RKO (cell line): ENCODE measurements at places on chromosomes 13 and 19.

DNA sequence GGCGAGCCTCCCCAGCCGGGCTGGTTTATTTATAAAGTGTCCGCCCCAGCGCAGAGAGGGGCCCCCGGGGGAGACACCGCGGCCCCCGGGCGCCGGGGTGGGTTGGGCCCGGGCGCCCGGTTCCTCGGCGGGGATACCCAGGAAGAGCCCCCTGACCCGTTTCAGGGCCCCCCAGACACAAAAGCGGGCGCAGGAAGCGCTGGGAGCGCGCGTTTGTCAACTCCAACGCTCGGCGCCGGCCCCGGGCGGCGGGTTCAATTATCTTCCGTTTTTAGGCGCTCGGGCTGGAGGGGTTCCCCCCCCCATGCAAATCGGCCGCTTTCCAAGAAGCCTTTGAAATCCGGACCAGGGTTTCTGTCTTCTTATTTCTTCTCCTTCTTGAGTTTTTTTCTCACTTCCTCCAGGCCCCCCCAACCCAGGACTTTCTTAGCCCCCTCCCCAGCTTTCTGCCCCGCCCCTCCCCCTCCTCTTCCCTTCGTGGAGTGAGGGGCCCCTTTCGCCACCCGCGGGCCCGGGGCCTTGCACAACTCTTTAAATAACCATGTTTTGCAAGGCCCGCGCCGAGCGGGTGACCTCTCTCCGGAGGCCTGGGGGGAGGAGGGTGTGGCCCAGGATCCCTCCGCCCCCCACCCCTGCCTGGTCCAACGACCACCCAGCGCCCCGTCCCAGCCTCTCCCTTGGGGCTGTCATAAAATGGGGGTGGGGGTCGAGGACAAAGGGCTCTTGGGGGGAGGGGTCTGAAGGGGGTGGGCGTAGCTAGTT, 935 bp downstream of the ARID3A start:
- peak; percentile 56 for DNase-seq

DNA sequence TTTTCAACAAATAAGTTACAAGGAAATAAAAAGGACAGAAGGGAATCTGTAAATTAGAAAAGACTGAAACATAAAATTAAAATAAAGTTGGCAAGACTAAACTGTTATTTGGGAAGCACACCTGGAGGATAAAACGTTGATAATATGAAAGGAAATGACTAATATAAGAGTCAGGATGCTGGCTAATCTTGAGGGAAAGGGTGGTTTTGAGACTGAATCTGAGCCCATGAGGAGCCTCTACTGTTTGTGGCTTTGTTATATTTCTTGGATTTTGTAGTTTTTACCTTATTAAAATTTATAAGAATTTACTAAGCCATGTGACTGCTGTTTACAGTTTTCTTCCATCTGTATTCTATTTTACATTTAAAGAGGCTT, 718.0 kb upstream of the SPRY2 start:
- peak; percentile 78 for DNase-seq

GRCh38 chr13:108315273-108315672, 45.8 kb downstream of the TNFSF13B start:
- no peak for DNase-seq

DNA sequence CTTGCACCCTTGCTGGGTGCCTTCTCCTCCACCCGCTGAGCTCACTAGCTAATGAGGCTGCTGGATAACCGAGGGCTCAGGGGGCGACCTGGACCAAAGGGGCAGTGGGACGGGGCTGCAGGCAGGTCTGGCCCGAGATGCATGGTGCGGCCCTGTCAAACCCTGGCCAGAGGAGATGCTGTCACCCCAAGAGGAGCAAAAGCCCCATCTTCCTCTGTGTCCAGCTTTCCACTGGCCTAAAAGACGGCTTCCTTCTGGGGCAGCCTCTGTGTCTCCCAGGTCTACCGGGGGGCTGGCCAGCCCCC, 261.8 kb downstream of the TBC1D4 start:
- no peak for DNase-seq

DNA sequence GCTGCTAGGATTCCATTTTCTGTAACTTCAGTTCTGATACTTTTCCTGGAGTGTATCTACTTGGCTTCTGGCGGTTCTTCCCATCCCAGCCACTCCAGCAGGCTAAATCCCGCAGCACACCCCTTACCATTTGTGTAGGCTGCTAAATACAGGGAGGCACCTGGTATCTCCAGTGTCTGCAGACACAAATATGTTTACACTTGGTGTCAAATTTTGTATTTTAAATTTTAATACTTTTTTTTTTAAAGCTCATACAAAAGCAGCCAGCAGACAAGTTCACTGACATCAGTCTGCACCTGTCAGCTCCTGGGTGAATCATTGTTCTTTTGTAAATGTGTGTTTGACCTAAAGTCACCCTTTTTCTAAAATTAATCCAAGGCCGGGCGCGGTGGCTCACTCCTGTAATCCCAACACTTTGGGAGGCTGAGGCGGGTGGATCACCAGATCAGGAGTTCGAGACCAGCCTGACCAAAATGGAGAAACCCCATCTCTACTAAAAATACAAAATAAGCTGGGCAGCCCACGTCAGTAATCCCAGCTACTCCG, 3.4 kb upstream of the ZSCAN4 start:
- no peak for DNase-seq

DNA sequence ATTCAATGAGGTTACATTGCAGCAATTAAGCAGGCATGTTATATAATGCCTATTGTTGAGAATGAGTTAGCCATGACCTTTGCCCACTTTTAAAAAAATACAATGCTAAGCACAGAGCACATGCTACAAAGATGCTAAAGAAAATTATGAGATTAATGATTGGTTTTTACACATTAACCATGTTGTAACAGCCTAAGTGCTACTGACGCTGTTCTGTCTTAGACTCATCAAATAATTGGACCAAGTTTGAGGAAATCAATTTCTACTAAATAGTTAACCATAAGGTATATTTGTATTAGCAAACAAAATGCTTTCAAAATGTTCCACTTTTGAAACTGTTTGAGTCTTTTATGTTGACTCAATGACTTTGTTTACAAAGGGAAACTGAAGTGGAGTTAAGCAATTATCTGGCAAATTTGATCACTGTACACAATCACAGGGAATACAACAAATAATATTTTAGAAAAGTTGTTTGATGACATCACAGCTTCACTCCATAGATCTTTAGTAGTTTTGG, 14.3 kb downstream of the MIR17HG start:
- DNase-seq = no peak

DNA sequence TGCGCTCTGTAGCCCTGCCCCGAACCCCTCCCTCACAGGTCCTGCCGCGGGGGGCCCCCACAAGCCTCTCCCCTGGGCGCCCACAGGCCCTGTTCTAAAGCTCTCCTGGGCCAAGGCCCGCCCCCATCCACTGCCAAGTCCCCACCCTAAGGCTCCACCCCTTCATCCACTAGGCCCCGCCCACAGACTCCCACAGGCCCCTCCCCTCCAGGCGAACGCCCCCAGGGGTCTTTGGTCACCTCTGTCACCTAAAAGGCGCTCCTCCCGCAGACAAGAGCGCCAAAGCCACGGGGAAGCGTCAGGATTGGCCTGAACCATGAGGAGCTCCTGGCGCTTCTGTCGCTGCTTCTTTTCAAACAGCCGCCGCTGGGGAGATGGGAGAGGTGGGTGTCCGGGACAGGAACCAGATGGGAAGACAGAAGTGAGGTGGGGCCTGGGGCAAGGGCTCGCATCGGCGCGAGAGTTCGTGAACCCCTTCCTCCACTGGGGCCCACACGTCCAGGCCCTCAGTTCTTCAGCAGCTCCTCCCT, 2.3 kb downstream of the TULP2 start:
- no peak for DNase-seq

DNA sequence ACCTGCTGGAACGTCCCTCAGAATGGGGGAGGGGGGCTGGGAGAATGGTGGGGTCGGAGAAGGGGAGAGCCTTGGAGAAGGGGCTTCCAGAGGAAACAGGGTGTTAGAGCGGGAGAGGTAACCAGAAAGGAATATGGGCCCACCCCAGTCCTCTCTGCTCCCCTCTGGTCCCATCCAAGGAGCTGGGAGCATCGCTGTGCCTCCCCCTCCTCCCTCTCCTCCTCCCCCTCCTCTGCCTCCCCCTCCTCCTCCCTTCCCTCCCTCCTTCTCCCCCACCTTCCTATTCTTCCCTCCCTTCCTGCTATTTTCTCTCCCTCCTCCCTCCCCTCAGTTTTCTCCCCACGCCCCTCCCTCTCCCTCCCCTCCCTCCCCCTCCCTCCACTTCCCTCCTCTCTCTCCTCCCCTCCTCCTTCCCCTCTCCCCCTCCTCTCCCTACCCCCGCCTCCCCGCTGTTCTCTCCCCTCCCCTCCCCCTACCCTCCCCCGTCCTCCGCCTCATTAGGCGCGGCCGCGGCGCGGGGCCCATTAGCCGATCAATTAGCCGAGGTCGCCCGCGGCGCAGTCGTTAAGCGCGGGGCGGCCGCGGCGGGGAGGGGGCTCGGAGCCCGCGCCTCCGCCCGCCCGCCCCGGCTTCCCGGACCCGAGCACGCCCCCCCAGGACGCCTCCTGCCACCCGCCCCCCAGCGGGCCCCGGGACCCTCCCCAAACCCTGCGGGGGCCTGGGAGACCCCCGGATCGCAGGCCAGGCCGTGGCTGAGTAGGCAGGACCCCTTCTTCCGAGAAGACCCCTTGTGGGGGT, 15.4 kb downstream of the TLE5 start:
- no peak for DNase-seq

- DNase-seq = no peak
Observed at GRCh38 chr13:80276371-80277289, 64.3 kb downstream of the SPRY2 start.

DNA sequence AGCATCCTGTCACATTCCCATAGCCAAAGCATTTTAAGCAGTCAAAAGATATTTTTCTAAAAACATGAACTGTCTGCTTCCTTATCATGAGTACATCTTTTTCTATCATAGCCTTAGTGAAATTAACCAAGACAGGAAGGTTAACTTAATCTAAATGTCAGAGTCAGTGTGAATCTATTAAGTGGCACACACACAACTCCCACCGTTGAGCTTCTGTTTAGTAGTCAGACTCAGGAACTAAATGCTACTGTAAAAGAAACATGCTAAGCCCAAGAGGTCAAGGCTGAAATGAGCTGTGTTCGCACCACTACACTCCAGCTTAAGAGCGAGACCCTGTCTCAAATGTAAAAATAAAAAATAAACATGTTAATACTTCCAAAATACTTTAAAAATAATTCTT, 7.7 kb upstream of the POU4F1 start:
- no peak for DNase-seq

GRCh38 chr19:14159059-14159458, 22.7 kb upstream of the ASF1B start:
- DNase-seq = no peak

DNA sequence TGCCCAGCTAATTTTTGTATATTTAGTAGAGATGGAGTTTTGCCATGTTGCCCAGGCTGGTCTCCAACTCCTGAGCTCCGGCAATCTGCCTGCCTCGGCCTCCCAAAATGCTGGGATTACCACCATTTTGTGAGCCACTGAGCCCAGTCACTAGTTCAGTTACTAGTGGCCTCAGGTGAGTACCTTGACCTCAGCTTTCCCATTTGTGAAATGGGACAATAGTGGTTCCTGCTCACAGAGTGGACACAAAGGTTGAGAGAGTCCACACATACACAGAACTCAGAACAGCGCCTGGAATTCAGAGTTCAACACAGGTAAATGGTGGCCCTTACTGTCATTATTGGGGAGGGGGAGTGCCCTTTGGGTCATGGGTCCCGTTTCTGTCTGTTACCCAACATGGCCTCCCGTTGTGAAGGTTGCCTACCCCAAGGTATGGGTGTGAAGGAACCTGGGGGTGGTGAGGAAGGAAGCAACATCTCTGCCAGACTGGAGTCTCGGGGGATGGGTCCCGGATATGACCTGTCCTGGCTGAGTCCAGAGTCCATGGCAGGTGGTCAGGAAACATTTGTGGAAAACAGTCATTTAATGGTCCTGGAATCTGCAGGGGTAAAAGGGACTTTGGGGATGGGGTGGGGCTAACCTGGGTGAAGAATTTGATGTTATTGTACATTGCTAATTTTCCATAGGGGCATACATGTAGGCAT, 11.7 kb upstream of the IRGC start:
- no peak for DNase-seq

- DNase-seq = no peak
Observed at GRCh38 chr19:50024719-50025021, 502 bp downstream of the VRK3 start.

DNA sequence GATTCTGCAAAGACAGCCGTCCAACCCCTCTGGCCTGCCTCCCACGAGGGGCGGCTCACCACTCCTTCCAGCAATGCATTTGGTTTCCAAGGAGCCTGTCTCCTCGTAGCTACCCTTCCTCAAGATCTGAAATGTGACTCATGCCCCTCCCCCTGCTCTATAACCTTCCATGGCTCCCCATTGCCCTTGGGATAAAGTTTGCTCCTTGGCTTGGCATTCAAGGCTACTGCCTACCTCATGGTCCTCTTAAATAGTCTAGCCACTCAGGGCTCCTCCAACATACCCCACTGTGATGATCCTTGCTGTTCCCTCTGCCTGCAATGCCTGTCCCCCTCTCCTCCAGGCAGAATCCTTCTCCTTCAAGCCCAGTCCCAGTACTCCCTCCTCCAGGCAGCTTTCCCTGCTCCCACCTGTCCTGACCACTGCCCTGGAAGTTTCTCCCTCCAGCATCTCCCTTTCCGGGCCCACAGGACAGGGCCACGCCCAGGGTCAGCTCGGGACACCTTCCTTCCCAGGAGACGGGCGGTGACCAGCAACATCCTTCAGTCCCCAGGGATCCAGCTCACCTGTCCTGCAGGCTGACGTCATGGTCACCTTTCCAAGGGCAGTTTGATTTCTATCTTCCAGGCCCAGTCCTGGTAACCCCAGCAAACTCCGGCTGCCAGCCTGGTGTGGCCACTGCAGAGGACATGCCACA, 19.2 kb upstream of the SEMA6B start:
- DNase-seq = no peak

GRCh38 chr19:9354651-9355050, 8.2 kb upstream of the ZNF177 start:
- DNase-seq = no peak

GRCh38 chr19:3656073-3656746, 29.6 kb upstream of the CACTIN start:
- no peak for DNase-seq

DNA sequence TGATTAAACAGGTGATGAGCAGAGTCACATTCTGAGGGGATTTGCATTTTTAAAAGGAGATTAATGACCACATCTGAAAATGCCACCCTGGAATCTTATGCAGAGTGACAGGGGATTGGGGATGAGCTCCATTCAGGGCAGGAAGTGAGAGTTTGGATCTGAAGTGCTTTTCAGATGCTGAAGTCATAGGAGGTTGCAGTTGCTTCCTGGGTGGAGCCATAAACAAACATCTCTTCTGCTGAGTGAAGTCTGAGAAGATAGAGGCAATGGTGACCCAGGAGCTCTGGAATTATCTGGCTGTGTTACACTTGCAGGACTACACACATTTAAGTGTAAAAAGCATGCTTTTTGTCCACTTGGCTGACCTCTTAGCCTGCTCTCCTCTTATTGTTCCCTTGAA, 51.4 kb upstream of the PSG8 start:
- no peak for DNase-seq

- peak; percentile 60 for DNase-seq
Observed at GRCh38 chr19:17450264-17451075, 2.0 kb upstream of the TMEM221 start.

GRCh38 chr19:2476451-2477140, 669 bp downstream of the GADD45B start:
- DNase-seq = peak; percentile 81

- no peak for DNase-seq
Observed at GRCh38 chr13:40313269-40314200, 352.9 kb downstream of the FOXO1 start.

- no peak for DNase-seq
Observed at GRCh38 chr19:41871573-41872383, 5.3 kb upstream of the CD79A start.

- DNase-seq = no peak
Observed at GRCh38 chr19:3248728-3249326, 24.4 kb downstream of the CELF5 start.
